ENCODE measurements at places on chromosomes 3 and 15. TPM values are rescaled to one million over a fixed set of nuclear protein-coding genes. Genes with fewer than 3 reads are reported as not detected.

DNA sequence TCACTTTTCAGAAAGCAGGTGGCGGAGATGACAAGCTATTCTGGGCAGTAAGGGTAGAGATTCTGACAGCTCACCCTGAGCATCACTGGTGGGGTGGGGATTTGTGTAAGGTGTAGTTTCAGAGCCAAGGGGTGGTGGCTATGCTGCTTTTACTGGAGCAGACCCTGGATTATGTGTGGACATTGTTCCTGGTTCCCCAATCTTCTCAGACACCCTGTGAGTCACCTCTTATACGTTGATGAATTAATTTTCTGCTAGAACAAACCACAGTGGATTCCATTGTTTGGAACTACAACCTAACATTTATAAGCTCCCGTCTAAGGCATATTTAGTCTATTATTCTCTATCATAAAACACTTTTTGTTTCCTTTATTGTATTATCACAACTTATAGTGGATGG is 169.5 kb upstream of the COL8A1 start:
- H3K27ac ChIP-seq, result no peak overlapping the region

DNA sequence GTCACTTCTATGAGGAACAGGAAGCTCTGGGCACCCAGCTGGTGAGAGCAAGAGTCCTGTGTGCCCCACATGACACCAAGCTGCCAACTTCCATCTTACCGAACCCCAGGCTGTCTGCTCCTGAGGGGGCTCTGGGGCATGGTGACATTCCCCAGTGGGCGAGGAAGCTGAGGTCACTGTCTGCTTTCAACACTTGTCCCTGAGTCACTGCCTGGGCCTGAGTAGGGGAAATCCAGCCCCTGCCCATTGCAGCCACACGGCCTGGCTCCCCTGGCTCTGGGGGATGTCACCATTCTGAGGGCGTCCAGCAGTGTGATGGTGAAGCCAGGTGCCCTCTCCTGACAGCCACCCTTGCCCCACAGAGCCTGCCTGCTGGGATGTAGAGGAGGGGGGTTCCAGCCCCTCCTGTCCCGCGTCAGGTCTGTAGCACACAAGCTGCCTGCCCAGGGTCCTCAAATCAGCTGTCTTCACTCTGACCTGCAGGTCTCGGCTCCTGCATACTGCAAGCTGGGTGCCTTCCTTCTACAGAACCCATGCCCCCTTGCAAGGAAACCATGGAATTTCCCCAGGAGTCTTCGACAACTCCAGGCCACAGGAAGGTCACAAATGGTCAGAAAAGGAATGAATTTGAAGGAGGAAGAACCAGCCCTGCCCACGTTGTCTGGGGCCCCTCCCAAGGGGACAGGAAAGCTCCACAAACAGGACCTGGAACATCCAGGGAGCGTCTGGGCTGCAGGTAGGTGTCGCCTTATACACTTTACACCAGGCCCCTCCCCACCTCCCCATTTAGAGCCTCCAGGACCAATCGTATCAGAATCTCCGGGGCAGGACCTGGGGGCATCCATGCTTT is 69.9 kb upstream of the GATM start:
- H3K4me3 ChIP-seq, result no peak overlapping the region
- no peaks in the 10 kb centered on the region for H3K36me3 ChIP-seq

DNA sequence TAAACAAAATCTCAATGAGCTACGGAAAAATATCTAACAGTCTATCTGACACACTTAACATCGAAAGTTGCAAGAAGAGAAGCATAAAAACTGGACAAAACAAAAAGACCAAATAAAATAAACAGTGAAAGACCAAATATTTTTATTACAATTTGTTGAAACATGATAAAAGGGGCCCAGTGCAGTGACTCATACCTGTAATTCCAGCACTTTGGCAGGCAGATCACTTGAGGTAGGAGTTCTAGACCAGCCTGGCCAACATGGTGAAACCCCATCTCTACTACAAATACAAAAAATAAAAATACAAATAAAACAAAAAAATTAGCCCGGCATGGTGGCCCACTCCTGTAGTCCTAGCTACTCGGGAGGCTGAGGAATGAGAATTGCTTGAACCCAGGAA is 914.0 kb upstream of the ALCAM start:
- H3K4me3 ChIP-seq, result no peak overlapping the region
- H3K27ac ChIP-seq, result no peak overlapping the region
- no peaks in the 10 kb centered on the region for H3K36me3 ChIP-seq
- no peak for DNase-seq
- no peaks in the 10 kb centered on the region for H3K27me3 ChIP-seq

DNA sequence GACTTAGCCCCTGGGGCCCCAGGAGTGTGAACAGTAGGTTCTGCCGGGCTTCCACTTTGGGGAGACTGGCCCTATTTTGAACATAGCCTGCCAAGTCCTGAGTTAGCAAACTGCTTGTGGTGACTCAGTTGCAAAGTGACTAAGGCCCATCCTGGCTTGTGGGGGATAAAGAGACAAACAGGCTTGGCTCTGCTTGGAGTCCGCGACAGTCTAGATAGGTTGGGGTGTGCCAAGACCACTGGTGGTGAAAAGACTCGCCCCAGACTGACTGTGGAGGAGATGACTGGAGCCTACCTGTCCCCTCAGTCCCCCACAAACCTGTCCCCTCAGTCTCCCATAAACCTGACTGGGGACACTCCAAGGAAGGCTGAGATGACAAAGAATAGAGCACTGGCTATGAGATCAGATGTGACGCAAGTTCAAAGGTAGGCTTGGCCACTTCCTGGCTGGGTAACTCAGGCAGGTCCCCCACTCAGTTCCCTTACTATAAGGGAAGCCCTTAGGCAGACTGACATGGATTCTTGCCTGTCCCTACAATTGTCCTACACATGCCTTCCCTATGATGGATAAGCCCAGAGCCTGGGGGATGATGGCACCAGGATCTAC is 4.3 kb downstream of the DNASE1L3 start:
- no peaks in the 10 kb centered on the region for H3K36me3 ChIP-seq
- DNase-seq, result no peak
- peaks cover 10% of the 10 kb centered on the region for H3K4me1 ChIP-seq
- no peaks in the 10 kb centered on the region for H3K27me3 ChIP-seq
- no peak overlapping the region for H3K27ac ChIP-seq
- no peak overlapping the region for H3K4me3 ChIP-seq

- H3K4me1 ChIP-seq, result no peaks in the 10 kb centered on the region
- no peak for DNase-seq
- no peaks in the 10 kb centered on the region for H3K27me3 ChIP-seq
Observed at GRCh38 chr3:32630266-32630665, 54.7 kb upstream of the CNOT10 start.

DNA sequence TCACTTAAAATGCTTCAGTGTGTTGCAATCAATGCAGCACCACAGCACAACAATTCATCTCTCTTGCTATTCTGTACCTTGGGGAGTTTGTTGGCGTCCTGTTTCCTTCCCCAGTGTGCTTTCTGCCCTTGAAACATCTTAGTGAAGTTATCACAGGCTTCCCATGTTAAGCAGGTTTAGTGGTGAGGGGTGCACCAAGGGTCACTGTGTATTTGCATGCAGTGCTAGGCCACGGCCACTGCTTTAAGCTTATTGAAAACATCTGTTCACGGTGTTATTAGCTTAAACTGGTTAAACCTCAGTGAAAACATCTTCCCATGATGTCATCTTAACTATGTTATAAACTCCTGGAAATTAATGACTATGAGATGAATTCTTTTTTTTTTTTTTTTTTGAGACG is 217.3 kb upstream of the GOLIM4 start:
- H3K27ac ChIP-seq, result no peak overlapping the region
- no peaks in the 10 kb centered on the region for H3K4me1 ChIP-seq
- DNase-seq, result no peak

DNA sequence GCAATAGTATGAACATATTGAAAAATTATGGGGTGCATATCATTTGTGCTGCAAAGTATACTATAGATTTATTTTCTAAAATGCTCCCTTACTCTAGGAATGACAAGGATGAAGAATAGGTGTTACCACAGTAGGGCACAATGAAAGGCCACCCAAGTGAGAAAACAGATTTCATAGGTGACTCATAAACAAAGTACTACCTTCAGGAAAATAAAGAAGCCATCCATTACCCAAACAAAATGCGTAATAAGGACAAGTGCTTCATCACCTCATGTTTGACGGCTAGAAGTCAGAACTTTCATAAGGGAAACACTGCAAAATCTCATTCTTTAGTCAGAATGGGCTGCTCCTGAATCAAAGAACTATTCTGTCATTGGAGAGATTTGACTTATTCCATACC is 116.6 kb downstream of the MFSD1 start:
- no peaks in the 10 kb centered on the region for H3K36me3 ChIP-seq
- H3K27ac ChIP-seq, result no peak overlapping the region
- H3K4me3 ChIP-seq, result no peak overlapping the region
- no peaks in the 10 kb centered on the region for H3K27me3 ChIP-seq
- DNase-seq, result no peak
- no peaks in the 10 kb centered on the region for H3K4me1 ChIP-seq

- H3K4me3 ChIP-seq, result no peak overlapping the region
- H3K27me3 ChIP-seq, result no peaks in the 10 kb centered on the region
- DNase-seq, result no peak
- H3K36me3 ChIP-seq, result no peaks in the 10 kb centered on the region
- H3K4me1 ChIP-seq, result peaks cover 57% of the 10 kb centered on the region
Observed at GRCh38 chr3:124634210-124635168, 95.8 kb upstream of the UMPS start.

- H3K27ac ChIP-seq, result no peak overlapping the region
- H3K36me3 ChIP-seq, result peaks cover 9% of the 10 kb centered on the region
- H3K4me3 ChIP-seq, result no peak overlapping the region
- no peaks in the 10 kb centered on the region for H3K27me3 ChIP-seq
- no peak for DNase-seq
Observed at GRCh38 chr15:60363903-60364611, 33.7 kb downstream of the ANXA2 start.

DNA sequence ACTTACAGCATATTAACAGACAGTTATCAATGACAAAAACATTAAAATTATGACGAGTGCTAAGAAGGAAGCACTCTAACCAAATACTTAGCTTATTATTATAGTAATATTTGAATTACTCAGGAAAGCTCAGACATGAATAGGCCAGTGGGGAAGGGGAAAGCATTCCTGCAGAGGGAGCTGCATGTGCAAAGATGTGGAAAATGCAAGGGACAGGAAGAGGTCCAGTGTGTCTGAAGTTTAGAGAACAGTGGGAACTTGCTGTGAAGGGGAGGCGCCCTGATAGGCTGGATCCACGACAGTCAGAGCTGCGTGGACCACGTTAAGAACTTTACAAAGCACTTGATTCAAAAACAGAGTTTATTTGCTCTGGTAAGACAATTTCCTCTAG is 1.2 kb upstream of the SPICE1 start:
- H3K27ac ChIP-seq, result peak overlapping the region; percentile 94
- no peak overlapping the region for H3K4me3 ChIP-seq
- DNase-seq, result no peak

DNA sequence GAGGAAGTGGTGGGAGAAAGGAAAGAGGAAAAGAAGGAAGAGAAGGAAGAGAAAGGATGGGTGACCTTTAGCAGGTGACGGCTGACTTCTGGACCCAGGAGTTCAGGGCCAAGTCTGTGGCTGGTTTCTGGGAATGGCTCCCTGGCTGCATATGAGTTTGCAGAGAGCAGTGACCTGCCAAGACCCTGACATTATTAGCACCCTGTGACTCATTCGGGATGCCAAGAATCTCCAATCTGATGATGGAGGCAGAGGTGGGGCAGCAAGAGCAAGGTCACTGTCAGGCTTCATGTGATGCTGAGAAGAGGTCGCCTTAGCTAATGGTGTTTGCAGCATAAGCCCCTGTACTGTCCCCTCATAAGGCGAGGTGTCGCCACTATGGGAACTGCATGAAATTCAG is 42.6 kb downstream of the MYZAP start:
- H3K36me3 ChIP-seq, result peaks cover 3% of the 10 kb centered on the region
- H3K27ac ChIP-seq, result no peak overlapping the region
- DNase-seq, result no peak
- H3K27me3 ChIP-seq, result no peaks in the 10 kb centered on the region
- H3K4me1 ChIP-seq, result peaks cover 62% of the 10 kb centered on the region
- H3K4me3 ChIP-seq, result no peak overlapping the region

- no peaks in the 10 kb centered on the region for H3K4me1 ChIP-seq
- no peak for DNase-seq
- no peak overlapping the region for H3K4me3 ChIP-seq
- H3K27me3 ChIP-seq, result no peaks in the 10 kb centered on the region
- peak overlapping the region; percentile 38 for H3K27ac ChIP-seq
Observed at GRCh38 chr3:129015388-129016105, 14.4 kb downstream of the EFCC1 start.

DNA sequence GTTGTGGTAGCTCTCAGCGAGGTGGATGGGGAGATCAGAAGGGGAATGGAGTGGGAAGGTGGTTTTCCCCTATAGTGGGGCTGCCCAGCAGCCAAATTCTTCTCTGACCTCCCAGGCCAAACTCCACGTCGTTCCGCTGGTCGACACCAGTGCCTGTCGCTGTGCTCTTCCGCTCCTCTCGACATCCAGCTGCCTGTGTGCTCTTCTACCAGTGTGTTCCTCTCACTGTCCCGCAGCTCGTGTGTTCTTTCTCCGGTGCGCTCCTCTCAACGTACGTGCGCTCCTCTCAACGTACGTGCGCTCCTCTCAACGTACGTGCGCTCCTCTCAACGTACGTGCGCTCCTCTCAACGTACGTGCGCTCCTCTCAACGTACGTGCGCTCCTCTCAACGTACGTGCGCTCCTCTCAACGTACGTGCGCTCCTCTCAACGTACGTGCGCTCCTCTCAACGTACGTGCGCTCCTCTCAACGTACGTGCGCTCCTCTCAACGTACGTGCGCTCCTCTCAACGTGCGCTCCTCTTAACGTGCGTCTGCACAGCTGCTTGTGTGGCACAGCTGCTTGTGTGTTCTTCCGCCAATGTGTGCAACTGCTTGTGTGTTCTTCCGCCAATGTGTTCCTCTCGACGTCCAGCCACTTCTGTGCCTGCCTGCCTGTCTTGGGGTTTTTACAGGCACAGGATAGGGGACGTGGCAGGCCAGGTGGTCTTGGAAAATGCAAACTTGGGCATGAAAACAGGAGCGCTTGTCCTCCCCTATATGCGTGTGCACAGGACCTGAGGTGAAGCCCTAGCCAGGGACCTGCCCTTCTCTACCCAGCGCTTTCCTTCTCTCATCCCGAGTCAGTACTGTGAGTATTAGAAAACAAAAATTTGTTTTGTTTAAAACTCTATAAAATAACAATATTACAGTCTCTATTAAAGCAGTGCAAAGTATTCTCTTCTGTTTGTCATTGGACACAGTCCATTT is 991.1 kb downstream of the GBE1 start:
- no peaks in the 10 kb centered on the region for H3K27me3 ChIP-seq
- no peak overlapping the region for H3K4me3 ChIP-seq
- H3K27ac ChIP-seq, result no peak overlapping the region
- no peaks in the 10 kb centered on the region for H3K36me3 ChIP-seq
- H3K4me1 ChIP-seq, result no peaks in the 10 kb centered on the region

- H3K36me3 ChIP-seq, result no peaks in the 10 kb centered on the region
- H3K4me3 ChIP-seq, result no peak overlapping the region
- H3K27me3 ChIP-seq, result no peaks in the 10 kb centered on the region
- H3K4me1 ChIP-seq, result peaks cover 19% of the 10 kb centered on the region
- H3K27ac ChIP-seq, result no peak overlapping the region
- no peak for DNase-seq
Observed at GRCh38 chr3:172189213-172189612, 149.8 kb downstream of the FNDC3B start.

- H3K27me3 ChIP-seq, result no peaks in the 10 kb centered on the region
- no peaks in the 10 kb centered on the region for H3K36me3 ChIP-seq
- no peak for DNase-seq
- peaks cover 9% of the 10 kb centered on the region for H3K4me1 ChIP-seq
Observed at GRCh38 chr15:73751899-73752805, 999 bp downstream of the INSYN1 start.

KNL1 gene
- not detected for total RNA-seq

C3orf20 gene
- total RNA-seq, result not detected

MORC1 gene
- not detected for total RNA-seq

SUCLG2 gene
- total RNA-seq, result 50.4 TPM

GOLGA6L10 gene
- 10.2 TPM for total RNA-seq

CSPG5 gene
- 0.66 TPM for total RNA-seq

NPHP3 gene
- total RNA-seq, result 31.3 TPM

KLHL40 gene
- total RNA-seq, result not detected

PIK3CB gene
- total RNA-seq, result 50.1 TPM
